ENCODE measurements at places on chromosomes 4 and X.

- DNase-seq = no peak
These were observed 121.6 kb downstream of the RASL11B start for GRCh38 chr4:52983563-52984303.

GRCh38 chr4:143488687-143489086, 24.8 kb upstream of the SMARCA5 start:
- no peak for DNase-seq

DNA sequence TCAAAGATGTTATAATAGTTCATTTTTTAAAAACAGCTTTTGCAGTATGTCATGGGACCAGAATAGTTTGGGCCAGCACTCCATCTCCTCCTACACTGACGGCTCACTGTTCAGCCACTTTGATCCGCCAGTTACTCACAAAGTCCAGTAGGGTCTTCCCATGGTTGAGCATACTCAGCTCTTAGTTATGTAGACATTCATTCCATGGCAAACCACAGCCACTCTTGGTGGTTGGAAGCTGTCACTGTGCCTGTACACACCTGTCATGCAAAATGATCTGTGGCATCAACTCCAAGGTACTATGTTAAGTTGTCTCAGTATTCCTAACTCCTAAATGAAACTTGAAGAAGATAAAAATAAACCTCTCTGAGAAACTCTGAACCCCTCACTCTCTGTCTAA, 127.2 kb downstream of the NR3C2 start:
- no peak for DNase-seq

GRCh38 chrX:79117078-79117477, 27.4 kb upstream of the GPR174 start:
- DNase-seq = no peak

- DNase-seq = no peak
These were observed 1382.0 kb downstream of the FAM133A start for GRCh38 chrX:95055991-95056390.

GRCh38 chrX:725971-726370, 95.4 kb downstream of the SHOX start:
- DNase-seq = no peak

DNA sequence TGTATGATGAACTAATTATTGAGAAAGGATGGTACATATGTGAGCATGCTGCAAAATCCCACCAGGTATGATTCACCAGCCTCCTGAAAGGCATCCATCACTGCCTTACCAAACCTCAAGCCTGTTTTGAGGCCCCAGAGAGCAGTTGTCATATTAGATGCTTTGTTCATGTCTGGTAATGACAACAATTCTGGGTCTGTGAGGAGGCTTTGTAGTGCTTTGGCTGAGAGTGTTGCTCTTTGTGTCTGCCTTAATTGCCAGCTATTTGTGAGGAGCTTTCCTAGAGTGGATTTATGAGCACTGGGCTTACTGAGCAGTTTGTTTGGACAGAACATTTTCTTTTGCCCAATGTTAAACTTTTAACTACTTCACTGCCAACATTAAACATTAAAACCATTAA, 69.2 kb downstream of the HEPH start:
- DNase-seq = no peak

DNA sequence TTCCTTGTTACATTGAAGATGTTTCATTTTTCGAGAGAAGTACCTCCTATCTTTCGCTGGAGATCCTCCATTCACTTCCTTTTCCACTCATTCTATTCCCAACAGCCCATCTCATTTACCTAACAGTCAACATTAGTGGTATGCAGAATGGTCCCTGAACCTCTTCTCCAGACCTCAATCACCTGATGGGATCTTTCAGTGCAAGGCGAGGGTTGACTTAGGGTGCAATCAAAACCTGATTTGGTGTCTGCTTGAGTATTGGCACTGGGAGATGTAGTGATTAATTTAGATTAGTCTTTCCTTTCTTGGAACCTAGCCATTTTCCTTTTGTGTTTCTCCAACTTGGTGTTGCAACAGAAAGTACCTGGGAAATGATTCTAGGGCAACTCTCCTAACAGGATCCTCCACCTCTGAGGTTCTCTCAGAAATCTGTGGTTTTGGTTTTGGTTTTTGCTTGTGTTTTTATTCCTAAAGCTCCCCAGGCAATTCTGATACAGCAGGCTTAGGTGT, 18.4 kb downstream of the DDX3X start:
- no peak for DNase-seq

- no peak for DNase-seq
These were observed 50.3 kb downstream of the MAML3 start for GRCh38 chr4:140103676-140104075.

DNA sequence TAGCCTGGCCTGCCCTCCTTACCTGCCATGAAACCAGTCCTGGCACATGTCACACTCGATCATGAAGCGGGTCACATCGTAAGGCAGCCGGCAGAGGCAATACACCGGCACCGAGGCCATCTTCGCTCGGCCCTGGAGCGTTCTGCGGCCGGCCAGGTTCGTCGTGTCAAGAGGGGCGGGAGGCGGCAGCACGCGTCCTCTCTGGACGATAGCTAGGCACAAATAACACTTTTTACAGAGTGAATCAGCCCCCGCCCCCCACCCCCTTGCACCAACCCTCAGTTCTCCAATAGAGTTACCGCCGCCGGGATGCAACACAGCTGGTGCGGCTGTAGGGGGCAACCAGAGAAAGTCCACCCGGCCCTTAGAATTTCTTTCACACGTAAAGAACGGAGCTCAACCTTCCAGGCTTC, 1.7 kb downstream of the PHF8 start:
- no peak for DNase-seq

DNA sequence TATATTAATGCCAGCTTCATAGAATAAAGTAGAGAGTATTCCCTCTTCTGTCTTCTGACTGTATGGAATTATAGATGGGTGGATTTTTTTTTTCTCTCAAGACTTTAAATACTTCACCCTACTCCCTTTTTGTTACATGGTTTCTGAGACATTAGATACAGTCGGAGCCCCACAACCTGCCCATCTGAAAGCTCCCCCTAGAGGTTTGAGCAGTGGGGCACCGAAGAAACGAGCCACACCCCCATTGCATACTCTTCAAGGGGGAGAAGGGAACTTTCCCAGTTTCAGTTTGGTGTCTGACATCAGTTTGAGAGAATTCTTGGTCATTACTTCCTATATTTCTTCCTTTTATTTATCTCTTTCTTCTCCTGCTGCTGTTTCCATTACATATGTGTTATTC, 437.6 kb upstream of the AGA start:
- no peak for DNase-seq

- no peak for DNase-seq
These were observed 62.3 kb downstream of the KANTR start for GRCh38 chrX:53156207-53156596.

DNA sequence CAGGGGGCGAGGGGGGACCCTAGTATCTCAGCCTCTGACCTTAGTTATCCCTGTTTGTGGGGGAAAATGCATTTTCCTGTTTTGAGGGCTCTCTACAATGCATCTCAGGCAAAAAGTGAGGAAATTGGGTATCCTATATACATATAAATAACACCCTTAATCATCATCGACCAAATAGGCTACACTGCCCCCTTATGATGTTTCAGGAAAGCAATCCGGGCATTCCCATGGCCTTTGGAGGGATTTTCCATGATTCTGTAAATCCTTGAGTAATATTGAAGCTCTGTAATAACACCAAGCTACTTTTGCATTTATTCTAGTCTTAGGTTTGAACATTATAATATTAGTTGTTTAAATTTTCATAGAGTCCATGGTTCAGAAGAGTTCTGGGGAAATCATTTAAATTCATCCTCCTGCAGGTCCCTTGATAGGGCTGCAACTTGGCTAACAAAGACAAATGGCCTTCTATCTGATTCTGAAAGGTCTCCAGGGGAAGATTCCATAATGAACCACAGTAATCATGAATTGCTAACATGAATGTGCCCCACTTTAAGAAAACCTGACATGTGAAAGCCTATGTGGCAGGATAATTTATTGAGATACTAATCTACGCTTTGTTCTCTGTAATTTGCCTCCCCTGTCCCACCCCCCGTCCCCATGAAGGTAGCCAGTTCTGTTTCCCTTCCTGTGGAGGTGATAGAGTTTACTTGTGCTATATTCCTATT, 91.5 kb upstream of the SCOC start:
- no peak for DNase-seq

- DNase-seq = no peak
These were observed 7.4 kb upstream of the PGRMC1 start for GRCh38 chrX:119228512-119229252.

DNA sequence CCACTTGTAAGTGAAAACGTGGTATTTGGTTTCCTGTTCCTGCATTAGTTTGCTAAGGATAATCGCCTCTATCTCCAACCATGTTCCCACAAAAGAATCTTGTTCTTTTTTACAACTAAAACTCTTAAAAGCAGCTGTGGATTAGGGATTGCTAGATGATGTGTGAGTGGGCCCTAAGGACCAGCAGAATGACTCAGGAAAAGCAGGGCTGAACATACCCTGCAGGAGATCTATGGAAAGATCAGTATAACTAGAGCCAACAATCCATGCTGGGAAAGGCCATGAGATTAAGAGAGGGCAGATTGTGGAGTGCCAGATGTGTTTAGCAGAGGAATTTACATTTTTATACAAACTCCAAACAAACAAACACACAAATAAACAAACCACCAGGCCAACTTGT, 128.4 kb upstream of the TMEM164 start:
- DNase-seq = no peak

- no peak for DNase-seq
These were observed 6.5 kb downstream of the CXXC4 start for GRCh38 chr4:104488151-104488550.

GRCh38 chrX:71504346-71504745, 28.6 kb upstream of the OGT start:
- DNase-seq = no peak

- no peak for DNase-seq
These were observed 2.3 kb upstream of the METTL14 start for GRCh38 chr4:118682928-118683327.

DNA sequence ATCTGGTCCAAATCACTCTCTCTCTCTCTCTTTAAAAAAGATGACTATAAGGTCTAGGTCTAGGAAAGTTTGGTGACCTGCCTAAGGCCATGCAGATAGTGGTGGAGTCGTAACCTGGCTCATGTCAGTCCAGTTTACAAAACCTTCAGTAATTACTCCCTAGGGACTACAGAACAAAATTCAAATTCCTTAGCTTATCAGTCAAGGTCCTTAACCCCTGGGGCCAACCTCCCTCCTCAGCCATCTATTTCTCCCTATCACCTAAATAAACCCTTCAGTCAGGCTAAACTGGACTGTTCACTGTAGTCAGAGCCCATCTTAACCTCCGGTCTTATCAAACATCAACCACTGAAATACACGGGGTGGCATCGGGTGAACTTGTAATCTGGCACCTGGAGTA, 68.9 kb downstream of the MAP3K15 start:
- no peak for DNase-seq

DNA sequence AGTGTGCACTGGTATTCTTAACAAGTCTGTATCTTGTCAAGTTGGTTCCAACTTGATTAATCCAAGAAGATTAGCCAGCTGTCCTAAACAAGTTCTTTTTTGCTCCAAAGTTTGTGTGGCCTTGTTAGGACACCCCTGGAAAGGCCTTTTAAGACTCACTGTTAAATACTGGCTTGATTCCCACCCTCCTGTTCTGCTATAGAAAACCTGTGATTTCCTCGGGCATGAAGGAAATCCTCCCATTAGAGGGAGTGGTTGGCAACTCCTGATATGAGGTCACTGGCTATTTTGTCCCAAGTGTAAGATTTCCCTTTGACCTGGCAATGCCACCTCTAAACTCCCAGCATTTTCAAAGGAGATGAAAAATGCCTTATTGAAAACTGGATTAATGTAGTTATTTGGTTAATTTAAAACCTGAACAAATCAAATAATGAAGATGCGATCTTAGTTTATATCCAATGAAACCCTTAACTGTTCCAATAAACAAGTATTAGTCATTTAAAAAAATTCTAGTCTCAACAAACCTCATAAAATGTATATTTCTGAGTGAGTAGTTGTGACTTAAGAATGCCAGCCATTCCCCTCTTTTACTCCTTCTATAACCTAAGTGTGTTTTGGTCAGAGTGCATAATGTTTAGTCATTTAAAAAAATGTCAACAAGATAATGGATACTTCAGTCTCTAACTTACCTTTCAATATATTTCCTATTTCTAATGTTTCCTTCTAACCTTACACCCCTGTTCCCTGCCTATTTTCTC, 94.4 kb downstream of the NPNT start:
- no peak for DNase-seq

- DNase-seq = no peak
These were observed 41.7 kb upstream of the H2AZ1 start for GRCh38 chr4:99991741-99992140.

- DNase-seq = no peak
These were observed 43.8 kb downstream of the FHL1 start for GRCh38 chrX:136191171-136191570.

DNA sequence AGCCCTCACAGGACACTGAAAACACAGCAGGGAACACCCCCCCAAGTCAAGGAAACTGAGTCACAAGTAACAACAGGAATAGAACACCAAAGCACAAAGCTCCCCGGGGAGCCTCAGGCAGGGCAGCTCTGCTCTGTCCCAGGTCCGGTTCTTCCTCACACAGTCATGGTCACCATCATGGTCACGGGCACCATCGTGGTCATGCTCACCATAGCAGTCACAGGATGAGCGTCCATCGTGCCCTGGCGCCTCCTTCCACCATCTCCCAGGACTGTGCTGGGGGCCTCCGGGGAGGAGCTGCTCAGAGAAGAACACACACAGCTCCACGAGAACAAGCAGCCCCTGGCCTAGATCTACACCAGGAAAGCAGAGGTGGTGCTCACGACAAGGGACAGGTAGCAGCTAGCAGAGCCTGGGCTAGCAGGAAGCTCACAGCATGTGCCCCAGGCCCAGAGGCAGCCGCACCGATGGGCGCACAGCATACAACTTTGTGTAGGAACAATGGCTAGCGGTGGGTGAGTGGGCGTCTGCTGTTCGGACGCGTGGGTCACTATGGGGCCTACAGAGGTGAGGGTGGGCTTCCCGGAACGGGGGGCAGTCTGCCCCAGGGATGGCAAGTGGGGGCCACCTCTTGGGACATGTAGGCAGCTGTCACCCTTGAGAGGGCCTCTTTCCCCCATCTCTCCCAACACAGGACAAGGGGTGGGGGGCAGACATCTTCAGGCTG, 3.4 kb downstream of the PNMA6F start:
- DNase-seq = no peak

DNA sequence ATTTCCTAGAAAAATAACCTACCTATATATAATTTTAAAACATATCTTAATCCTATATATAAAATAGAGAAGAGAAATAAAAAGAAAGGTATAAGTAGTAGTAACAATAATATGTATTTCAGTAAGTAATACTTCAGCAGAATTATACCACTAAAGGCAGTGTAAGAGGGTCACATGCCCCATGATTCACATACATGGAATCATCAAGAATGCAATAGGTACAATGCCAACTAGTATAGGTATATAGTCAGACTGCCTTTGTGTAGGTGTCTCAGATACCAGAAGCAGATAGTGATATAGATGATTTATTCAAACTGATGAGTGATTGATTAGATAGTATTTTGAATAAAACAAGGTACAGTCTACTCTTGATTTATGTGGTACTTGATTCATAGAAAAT, 9.4 kb downstream of the AIMP1 start:
- no peak for DNase-seq

DNA sequence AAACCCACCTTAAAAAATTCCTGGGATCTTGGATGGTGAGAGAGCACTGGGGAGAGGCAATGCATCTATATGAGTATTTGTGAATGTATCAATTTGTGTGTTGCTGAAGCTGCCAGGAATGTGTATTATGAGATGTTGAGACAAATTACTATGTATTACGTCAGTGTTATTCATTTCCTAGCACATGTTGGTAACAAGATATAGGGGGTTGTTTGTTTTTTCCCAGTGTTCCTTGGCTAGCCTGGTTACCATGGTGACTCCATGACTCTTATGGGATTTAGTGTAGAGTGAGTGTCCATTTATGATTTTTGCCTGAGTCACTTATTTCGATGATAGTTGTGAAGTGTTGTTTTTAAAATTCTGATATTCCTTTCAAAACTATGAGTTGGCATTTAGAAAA, 65.6 kb downstream of the RAB40A start:
- DNase-seq = no peak

Data from stimulated activated CD8-positive, alpha-beta memory T cell treated with anti-CD3 and anti-CD28 coated beads, Interleukin-7, amount 100 ng/mL, for 24 hours (primary cell).